ENCODE measurements at places on chromosomes 2 and 18.

GRCh38 chr2:33411765-33412164 lies 64.7 kb upstream of the RASGRP3 start:
- DNase-seq: no peak

- DNase-seq: no peak
Observed at GRCh38 chr2:142325870-142326269, 195.1 kb upstream of the LRP1B start.

DNA sequence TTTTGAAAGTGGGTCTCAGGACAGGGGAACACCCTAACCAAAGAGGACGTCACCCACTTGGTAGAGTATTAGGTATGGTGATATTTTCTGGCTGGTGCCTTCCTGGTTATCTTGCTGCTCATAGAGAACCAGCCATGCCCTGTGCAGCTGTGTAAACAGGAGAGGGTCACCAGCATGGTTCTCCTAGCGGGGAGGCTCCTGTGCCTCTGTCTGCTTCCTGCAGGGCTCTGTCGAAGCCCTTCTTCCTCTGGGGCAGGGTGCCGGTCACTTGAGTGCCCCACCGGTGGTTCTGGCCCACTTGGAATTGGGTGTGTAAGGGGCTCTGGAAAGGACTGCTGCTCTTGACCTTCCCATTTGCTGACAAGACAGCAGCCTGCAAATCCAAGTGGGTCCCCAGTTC lies 131.6 kb upstream of the MSH6 start:
- DNase-seq: no peak

- no peak for DNase-seq
Observed at GRCh38 chr2:234701841-234702240, 205.0 kb upstream of the ARL4C start.

GRCh38 chr2:211270257-211270656 lies 713.9 kb downstream of the CPS1 start:
- no peak for DNase-seq

GRCh38 chr2:85655961-85656417 lies 12.0 kb downstream of the SFTPB start:
- peak; percentile 27 for DNase-seq

DNA sequence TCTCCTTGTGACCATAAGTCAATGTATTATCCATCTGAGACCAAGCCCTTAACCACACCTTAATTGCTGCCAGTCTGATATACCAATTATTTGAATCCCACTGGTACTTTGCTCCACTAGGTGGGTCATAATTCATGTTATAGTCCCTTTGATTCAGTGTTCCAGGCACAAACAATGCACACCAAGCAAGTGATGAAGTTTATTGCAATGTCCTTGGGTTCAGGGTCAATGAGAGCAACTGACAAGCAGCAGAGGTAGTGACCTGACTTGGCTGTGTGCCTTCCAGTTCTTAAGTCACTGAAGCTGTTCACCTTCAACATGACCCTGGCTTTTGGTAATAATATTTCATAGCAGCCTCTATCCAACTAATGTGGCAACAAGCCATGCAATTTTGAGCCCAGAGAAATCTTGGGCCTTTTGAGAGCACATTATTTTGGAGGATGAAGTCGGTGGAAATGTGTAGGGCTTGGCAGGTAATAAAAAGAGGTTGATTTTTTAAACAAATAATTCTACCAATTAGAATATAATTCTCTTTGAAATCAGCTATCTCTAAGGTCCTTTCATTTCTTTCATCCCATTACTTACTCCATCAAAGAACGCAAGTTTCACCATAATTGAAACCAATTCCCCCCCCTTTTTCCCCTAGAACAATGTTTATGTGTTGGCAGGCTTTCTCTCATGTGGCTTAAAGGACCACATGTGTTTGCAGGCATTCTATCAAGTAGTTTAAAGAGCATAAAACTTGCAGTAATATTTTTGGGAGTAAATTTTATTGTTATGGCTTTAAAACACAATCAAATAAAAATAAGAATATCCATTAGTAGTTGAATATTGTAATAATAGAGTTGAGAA lies 3.1 kb upstream of the CPO start:
- no peak for DNase-seq

DNA sequence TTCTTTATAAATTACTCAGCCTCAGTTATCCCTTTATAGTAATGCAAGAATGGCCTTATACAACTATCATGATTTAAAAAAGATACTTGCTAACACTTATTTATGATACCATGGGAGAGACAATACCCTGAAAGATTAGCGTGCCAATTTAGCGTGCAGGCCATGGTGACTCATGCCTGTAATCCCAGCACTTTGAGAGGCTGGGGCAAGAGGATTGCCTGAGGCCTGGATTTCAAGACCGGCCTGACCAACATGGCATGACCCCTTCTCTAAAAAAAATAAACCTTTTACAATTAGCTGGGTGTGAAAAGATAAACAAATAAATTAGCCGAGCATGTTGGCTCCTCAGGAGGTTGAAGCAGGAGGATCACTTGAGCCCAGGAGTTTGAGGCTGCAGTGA lies 493.4 kb upstream of the FSIP2 start:
- DNase-seq: no peak

DNA sequence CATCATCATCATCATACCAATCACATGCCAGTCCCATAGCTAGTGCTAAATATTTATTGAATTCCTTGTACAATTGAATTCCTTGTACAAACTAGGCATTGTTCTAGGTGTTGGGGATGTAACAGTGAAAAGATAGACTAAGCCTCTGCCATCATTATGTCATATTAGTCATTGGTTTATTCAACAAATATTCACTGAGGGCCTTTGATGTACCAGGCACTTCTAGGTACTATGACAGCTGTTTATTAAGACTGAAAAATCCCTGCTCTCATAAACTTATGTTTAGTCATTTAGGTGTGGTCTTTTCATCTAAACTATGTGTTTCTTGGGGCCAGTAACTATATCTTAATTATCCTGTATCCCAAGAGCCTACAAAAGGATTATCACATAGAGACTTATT lies 412.3 kb upstream of the ETAA1 start:
- no peak for DNase-seq

GRCh38 chr18:25608091-25608490 lies 256.1 kb upstream of the ZNF521 start:
- no peak for DNase-seq

DNA sequence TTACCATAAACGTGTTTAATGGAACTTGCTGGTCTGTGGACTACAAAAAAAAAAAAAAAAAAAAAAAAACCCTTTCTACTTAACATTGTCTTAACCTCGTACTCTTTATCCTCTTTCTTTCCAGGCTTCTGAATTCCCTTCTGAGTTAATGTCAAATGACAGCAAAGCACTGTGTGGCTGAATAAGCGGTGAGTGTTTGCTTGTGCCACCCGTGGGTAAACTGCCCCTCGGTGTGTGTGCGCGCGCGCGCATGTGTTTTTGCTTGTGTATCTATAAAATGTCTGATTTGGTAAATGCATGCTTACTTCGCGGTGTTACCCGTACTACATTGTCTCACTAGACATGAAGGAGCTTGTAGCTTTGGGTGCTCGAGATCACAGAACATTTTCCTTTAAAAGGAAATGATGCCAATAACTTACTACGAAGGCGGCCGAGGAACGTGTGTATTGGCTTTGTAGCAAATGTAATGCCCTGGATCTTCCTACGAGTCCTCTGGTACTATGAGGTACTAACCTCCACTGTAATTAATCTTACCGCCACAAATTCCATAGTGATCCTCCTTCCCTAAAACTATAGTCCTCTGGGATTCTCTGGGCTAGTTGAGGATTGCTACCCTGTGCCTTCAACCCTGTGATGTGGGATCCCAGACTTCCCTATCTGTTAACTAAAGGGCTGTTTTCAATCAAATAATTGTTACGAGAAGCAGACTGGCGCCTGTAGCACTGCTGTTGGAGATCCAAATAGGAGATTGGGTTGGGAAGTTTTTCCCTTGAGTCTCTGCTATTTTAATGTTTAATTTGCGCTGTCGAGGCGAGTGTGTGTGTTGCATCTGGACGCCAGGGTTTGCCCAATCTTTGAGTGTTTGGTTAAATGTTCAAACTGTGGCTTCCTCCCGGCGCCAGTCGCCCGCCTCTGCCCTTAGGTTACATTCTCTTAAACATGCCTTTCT lies 1.1 kb downstream of the ID2 start:
- no peak for DNase-seq

GRCh38 chr2:169363560-169364150 lies 1.3 kb upstream of the LRP2 start:
- DNase-seq: peak; percentile 78

DNA sequence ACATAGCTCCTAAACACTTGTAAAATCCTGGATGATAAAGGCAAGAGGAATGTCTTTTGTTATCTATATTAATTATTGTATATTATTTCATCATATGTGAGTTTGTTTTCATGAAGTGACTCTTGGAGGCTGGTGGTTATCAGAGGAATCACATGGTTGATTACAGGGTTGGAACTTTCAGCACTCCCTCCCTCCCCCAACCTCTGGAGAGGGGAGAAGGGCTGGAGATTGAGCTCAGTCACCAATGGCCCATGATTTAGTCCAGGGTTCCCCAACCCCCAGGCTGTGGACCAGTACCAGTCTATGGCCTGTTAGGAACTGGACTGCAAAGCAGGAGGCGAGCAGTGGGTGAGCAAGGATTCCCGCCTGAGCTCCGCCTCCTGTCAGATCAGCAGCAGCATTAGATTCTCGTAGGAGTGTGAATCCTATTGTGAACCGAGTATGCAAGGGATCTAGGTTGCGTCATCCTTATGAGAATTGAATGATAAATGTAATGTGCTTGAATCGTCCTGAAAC lies 37.7 kb downstream of the FBXO48 start:
- DNase-seq: no peak

DNA sequence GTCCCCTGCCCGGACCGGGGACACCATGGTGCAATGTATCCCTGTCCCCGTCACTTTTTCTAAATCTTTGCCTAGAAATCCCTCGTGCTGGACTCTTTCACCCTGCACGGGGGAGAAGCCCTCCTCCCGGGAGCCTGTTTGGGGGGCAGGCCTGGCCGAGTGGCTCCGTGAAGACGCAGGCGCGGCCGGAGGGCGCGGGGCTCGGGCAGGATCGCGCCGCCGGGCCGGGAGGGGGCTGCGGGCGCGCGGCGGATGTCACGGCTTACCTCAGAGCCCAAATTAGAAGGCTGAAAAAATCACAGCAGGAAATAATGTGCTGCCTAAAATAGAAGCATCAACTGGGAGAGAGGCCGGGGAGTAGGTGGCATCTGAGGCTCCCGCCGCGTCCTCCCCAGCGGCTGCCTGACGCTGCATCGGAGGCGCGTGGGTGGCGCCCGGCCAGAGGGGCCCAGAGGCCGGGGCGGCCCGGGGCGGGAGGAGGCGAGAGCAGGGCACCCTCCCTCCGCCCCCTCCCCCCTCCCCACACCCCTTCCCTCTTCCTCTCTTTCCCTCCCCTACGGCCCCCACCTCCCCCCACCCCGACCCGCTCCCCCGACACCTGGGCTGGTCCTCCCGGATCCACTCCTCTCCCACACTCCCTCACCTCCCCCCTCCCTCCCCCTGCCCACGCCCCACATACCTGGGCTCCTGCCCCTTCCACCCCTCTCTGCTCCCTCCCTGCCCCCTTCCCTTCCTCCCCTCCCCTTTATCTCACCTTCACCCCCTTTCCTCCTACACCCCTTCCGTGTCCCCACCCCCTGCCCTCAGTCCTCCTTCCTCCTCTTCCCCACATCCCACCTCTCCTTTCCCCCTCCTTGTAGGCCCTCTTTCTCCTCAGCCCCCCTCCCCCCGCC lies 51.9 kb downstream of the SLC4A1AP start:
- DNase-seq: peak; percentile 82

DNA sequence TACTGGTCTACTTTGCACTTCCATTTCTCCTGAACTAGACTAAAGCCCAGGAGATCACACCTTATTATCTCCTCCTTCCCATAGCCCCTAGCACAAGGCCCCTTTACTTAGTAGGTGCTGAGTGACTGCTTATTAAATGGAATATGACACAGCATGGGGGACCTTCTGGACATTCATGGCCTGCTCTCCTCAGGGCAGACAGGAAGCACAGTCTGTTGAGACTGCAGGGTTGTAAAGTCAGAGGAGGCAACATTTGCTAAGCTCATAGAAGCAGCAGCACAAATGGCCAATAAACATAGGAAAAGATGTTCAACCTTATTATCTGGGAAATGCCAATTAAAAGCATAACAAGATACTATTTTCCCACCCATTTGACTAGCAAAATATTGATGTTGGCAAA lies 75.3 kb downstream of the DNMT3A start:
- DNase-seq: no peak

GRCh38 chr2:240911641-240912265 lies 5.6 kb downstream of the CROCC2 start:
- DNase-seq: no peak

DNA sequence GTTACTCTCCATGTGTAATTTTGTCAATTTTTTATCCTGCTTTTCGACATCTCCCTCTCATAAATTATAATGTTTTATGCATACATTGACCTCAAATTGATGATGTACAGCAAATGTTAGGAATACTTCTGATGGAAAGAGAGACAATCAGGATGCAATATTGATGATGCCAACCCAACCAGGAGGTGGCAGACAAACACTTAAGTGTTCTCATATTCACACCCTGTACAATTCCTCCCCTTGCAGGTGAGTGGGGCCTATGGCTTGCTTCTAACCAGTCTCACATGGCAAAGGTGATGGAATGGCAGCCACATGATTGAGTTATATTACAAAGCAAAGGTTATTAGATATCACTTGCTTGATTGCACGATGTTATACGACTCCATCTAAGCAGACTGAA lies 594.3 kb upstream of the REG3G start:
- DNase-seq: no peak

- DNase-seq: no peak
Observed at GRCh38 chr2:99651930-99652670, 162.3 kb upstream of the REV1 start.

Data from aorta (tissue), 5 donors.